Activated CD4-positive, alpha-beta T cell treated with anti-CD3 and anti-CD28 coated beads, Interleukin-2, amount 10 ng/mL, durations not matched to agents 24 days and 14 days (primary cell): ENCODE measurements at places on chromosomes 5 and 9. TPM values are rescaled to one million over a fixed set of nuclear protein-coding genes. Genes with fewer than 3 reads are reported as not detected.
A peak's percentile ranks its signal among the peaks of the same experiment; 100 is the strongest.

SPINK7 gene
- not detected in 2 replicates for total RNA-seq

FOXD4L4 gene
- total RNA-seq, result not detected in 2 replicates

CD74 gene
- total RNA-seq, result 322 and 325 TPM in 2 replicates

RAB3C gene
- total RNA-seq, result not detected in 2 replicates

WNK2 gene
- 2.7 and 4.0 TPM in 2 replicates for total RNA-seq

ZNF367 gene
- 21.7 and 22.1 TPM in 2 replicates for total RNA-seq

DNA sequence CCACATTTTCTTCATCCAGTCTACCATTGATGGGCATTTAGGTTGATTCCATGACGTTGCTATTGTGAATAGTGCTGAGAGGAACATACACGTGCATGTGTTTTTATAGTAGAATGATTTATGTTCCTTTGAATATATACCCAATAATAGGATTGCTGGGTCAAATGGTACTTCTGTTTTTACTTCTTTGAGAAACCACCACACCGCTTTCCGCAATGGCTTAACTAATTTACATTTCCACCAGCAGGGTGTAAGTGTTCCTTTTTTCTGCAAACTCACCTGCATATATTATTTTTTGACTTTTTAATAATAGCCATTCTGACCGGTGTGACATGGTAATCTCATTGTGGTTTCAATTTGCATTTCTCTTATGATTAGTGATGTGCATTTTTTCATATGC, 82.2 kb upstream of the RFX3 start:
- H3K27me3 ChIP-seq, result no peaks in the 10 kb centered on the region
- H3K36me3 ChIP-seq, result no peaks in the 10 kb centered on the region
- no peak overlapping the region for H3K27ac ChIP-seq
- H3K4me1 ChIP-seq, result no peaks in the 10 kb centered on the region

- no peak for DNase-seq
- no peaks in the 10 kb centered on the region for H3K4me1 ChIP-seq
- H3K27me3 ChIP-seq, result no peaks in the 10 kb centered on the region
- H3K4me3 ChIP-seq, result no peak overlapping the region
- H3K36me3 ChIP-seq, result no peaks in the 10 kb centered on the region
- no peak overlapping the region for H3K27ac ChIP-seq
Measured at GRCh38 chr9:115328228-115328627, 210.3 kb upstream of the TNC start.

- H3K27me3 ChIP-seq, result peaks cover 36% of the 10 kb centered on the region
- H3K4me3 ChIP-seq, result no peak overlapping the region
- DNase-seq, result no peak
- peaks cover 28% of the 10 kb centered on the region for H3K4me1 ChIP-seq
Measured at GRCh38 chr9:95819636-95820035, 55.9 kb upstream of the ERCC6L2 start.

GRCh38 chr9:81470864-81471263, 218.5 kb downstream of the TLE1 start:
- H3K4me3 ChIP-seq, result no peak overlapping the region
- no peaks in the 10 kb centered on the region for H3K36me3 ChIP-seq
- no peaks in the 10 kb centered on the region for H3K4me1 ChIP-seq
- H3K27me3 ChIP-seq, result no peaks in the 10 kb centered on the region

GRCh38 chr5:1881098-1881572, 1.6 kb downstream of the IRX4 start:
- DNase-seq, result no peak
- H3K27ac ChIP-seq, result peak overlapping the region; percentile 58
- peaks cover 4% of the 10 kb centered on the region for H3K4me1 ChIP-seq
- peaks cover 2% of the 10 kb centered on the region for H3K36me3 ChIP-seq
- no peak overlapping the region for H3K4me3 ChIP-seq

- H3K27ac ChIP-seq, result no peak overlapping the region
- no peaks in the 10 kb centered on the region for H3K27me3 ChIP-seq
- no peak overlapping the region for H3K4me3 ChIP-seq
- no peaks in the 10 kb centered on the region for H3K36me3 ChIP-seq
- no peak for DNase-seq
Measured at GRCh38 chr9:27473111-27473529, 51.0 kb upstream of the IFNK start.

DNA sequence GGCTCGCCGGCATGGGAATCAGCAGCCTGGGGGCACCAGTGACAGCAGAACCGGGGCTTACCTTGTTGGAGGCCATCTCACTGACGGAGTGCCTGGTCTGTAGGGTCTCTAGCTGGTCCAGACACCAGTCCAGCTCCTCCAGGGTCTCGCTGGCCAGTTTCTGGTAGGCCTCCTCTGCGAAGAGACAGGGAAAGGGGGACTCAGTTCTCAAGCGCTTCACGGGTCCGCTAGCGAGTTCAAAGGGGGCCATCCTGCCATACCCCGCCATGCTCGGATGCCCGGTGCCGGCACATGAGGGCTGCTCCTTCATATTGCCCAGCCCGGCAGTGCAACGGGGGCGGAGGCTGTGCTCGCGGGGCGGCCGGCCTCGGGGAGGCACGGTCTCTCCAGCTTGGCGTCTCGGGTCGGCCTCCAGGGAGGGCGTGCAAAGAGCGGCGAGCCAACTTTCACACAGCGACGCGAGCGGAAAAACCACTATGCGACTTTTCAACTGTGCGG, 456.0 kb downstream of the RAB3C start:
- H3K27ac ChIP-seq, result peak overlapping the region; percentile 99
- no peak for DNase-seq
- peaks cover 37% of the 10 kb centered on the region for H3K36me3 ChIP-seq
- peaks cover 46% of the 10 kb centered on the region for H3K4me1 ChIP-seq

DNA sequence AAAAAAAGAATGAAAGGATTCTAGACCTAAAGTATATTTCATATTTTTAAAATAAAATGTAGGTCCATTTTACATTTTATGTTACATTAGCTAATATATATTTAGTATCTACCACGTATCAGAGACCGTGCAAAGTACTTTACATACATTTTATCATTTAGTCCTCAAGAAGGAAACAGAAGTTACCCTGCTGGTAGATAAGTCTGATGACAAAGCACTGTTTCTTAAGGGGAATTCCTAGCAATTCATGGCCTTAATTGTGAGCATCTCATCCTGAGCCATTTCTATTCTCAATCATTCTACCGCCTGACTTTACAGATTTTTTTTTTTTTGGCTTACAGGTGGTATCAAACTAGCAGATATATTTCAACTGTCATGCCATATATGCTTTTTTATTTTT, 367.7 kb downstream of the PRELID2 start:
- no peak for DNase-seq
- no peak overlapping the region for H3K27ac ChIP-seq
- H3K4me1 ChIP-seq, result no peaks in the 10 kb centered on the region
- H3K4me3 ChIP-seq, result no peak overlapping the region

DNA sequence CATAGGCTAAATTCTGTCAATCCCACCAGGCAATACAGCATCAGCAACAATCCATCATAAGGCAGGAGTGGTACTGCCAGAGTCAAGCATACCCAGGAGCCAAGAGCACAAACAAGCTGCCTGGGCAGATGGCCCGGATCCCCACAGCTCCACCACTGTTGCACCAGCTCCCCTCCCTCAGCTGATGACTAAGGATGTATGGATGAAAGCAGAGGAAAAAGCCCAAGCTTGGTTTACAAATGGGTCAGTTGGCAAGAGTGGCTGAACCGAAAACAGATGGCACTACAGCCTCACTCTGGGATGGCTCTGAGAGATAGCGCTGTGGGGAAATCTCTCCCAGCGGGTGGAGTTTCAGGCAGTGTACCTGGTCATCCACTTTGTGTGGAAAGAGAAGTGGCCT, 29.4 kb downstream of the DROSHA start:
- peaks cover 65% of the 10 kb centered on the region for H3K36me3 ChIP-seq
- no peak overlapping the region for H3K4me3 ChIP-seq
- no peaks in the 10 kb centered on the region for H3K27me3 ChIP-seq
- H3K27ac ChIP-seq, result no peak overlapping the region
- no peaks in the 10 kb centered on the region for H3K4me1 ChIP-seq

- no peaks in the 10 kb centered on the region for H3K27me3 ChIP-seq
- no peak overlapping the region for H3K27ac ChIP-seq
- no peaks in the 10 kb centered on the region for H3K36me3 ChIP-seq
- no peaks in the 10 kb centered on the region for H3K4me1 ChIP-seq
Measured at GRCh38 chr9:102087141-102087540, 348.7 kb upstream of the GRIN3A start.

DNA sequence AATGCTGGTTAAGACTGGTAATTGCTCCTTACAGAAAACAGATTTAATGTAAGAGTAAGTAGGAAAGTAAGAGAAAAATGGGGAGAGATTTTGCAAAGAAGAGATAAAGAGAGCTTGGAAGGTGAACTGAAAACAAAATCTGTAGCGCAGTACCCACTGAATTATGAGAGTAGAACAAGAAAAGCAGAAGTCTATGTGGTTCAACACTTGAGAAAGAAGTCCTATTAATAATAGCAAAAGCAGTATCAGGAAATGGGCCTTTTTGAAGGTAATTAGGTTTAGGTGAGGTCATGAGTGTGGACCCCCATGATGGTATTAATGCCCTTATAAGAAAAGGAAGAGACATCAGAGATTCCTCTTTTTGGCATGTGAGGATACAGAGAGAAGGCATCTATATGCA, 460.6 kb downstream of the CETN3 start:
- DNase-seq, result no peak
- no peak overlapping the region for H3K27ac ChIP-seq
- H3K4me1 ChIP-seq, result no peaks in the 10 kb centered on the region
- no peak overlapping the region for H3K4me3 ChIP-seq

GRCh38 chr5:30237189-30237588, 956.3 kb upstream of the CDH6 start:
- no peaks in the 10 kb centered on the region for H3K36me3 ChIP-seq
- H3K27me3 ChIP-seq, result no peaks in the 10 kb centered on the region
- H3K4me3 ChIP-seq, result no peak overlapping the region
- no peak for DNase-seq
- H3K4me1 ChIP-seq, result no peaks in the 10 kb centered on the region
- H3K27ac ChIP-seq, result no peak overlapping the region
